ENCODE measurements at places on chromosomes 3 and 15. TPM values are rescaled to one million over a fixed set of nuclear protein-coding genes. Genes with fewer than 3 reads are reported as not detected.

DNA sequence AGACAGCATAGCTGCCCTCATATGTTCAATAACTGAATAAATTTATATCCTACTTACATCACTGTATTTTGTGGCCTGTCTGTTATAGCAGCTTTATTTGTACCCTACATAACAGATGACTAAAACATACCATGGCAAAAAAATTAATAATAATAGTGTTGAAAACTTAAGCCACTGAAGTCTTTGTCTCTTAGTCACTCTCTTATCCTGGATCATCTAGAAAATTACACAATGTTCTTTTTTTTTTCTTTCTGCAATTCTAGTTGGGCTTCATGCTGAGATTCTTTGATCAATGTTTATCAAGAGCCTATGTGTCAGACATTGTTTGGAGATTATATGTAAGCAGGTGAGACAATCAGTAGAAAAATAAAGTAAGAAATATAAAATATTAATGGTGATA lies 519.3 kb upstream of the ARPP21 start:
- no peak for DNase-seq

DNA sequence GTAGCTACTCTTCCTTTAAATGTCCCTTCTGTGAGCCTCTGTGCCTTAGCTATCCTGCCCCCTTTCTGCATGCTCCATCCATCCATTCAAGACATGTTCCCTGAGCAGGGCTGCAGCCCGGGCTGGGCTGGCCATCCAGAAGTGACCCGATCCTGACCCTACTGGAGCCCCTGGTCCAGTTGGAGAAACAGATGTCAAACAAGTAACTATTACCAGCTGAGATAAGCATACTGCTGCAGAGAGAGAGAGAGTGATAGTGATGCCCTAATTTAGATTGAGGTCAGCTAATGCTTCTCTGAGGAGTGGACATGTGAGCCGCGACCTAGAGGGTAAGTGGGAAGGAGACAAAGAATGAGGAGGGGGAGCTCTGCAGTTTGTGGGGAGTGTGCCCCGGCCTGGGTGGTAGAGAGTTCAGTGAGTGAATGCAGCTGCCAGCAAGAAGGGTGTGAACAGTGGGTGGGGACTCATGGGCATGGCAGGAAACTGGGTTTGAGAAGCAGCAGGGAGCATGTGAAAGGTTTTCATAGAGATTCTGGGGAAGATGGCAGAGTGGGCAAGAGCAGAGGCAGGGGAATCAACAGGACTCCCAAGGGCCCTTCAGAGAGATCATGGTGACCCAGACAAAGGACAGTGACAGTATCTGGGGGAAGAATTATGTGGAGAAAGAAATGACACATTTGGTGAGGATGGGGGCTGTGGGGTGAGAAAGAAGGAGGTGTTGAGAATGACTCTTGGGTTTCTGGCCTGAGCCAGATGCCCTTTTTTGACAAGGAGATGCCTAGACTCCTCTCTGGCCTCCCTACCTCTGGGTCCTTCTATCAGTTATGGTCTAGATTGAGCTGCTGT lies 44.9 kb downstream of the CHCHD6 start:
- no peak for DNase-seq

DNA sequence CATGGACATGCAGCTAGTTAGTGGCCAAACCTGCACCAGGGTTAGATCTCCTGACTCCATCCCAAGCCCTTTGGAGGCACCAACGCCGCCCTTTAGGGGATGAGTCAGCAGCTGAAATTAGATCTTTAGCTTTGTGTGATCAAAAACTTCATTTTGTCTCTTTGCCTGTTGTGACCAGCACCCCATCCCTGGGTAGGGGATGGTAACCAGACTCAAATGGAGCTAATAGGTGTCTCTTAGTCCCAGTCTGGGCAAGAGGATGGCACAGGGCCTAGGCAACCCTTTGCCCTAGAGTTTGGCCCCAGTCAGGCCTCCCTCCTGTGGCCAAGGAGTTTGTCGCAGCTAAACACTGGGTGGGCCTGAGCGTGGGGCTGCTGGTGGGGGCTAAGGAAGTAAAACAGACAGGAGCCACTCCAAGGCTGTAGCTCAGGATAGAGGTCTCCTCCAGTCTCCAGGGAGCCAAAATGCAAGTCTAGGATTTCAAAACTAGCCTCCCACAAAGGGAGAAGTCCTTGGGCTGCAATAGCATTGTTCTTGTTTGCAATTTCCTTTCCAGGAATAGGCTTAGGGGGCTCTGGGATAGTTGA lies 105.1 kb downstream of the CPN2 start:
- no peak for DNase-seq

GRCh38 chr3:115169808-115170207 lies 22.7 kb upstream of the ZBTB20 start:
- no peak for DNase-seq

DNA sequence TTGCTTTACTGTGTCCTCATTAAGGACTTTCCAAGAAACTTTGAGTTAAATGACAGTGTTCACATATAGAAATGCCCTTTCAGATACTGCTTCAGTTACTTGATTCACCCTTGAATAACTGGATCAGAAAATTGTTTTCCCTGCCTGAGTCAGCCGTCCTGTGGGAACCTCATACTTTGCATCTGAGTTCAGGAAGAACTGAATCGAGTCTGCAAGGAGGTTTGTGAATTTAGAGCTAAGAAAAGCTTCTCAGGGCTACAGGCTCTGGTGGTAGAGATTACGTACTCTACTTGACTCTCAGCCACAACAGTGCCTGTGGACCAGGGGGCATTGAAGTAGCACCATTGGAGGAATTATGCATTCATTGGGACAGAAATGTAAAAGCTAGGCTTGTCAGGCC lies 252.4 kb upstream of the C2CD4B start:
- DNase-seq = no peak

The LRRC2 gene
- 0.27 TPM for total RNA-seq

The AADAC gene
- total RNA-seq = not detected

Measured in activated CD4-positive, alpha-beta T cell treated with anti-CD3 and anti-CD28 coated beads, Interleukin-2, amount 10 ng/mL, durations not matched to agents 7 days and 5 days (primary cell).